ENCODE measurements at places on chromosomes 11 and 22. TPM values are rescaled to one million over a fixed set of nuclear protein-coding genes. Genes with fewer than 3 reads are reported as not detected.
A peak's percentile ranks its signal among the peaks of the same experiment; 100 is the strongest.

GRCh38 chr11:22920939-22921565 is 60.8 kb upstream of the CCDC179 start:
- H3K36me3 ChIP-seq = no peaks in the 10 kb centered on the region
- no peaks in the 10 kb centered on the region for H3K27me3 ChIP-seq
- H3K27ac ChIP-seq = no peak overlapping the region
- H3K4me3 ChIP-seq = no peak overlapping the region

DNA sequence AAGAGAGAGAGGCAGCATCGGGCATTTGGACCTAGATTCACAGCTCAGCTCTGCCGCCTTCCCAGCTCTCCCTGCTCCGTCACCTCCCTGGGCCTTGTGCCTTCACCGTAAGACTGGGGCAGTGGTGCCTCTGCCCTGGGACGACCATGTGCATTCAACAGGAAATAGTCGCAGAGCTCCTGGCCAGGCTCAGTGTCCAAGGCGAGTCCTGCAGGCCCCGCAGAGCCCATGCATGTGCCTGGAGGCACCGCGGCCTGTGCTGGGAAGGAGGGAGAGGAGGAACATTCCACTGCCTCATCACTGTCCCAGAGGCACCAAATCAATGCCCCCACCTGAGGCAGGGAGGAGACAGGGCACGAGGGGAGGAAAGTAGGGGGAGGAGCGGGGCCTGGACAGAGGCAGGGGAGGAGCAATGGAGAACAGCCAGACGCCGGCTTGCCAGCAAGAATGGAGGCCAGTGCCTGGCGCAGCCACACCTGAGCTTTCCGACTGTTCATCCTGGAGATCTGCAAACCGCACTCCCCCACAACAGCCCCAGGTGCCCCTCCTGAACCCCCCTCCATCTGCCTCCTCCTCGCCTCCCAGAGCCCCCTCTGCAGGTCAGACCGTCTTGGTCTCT is 74.4 kb upstream of the PRR5 start:
- peaks cover 6% of the 10 kb centered on the region for H3K27me3 ChIP-seq
- H3K4me3 ChIP-seq = no peak overlapping the region
- no peak overlapping the region for H3K27ac ChIP-seq

MMP26 gene
- not detected for total RNA-seq

VSIG10L2 gene
- total RNA-seq = 0.57 TPM

DNA sequence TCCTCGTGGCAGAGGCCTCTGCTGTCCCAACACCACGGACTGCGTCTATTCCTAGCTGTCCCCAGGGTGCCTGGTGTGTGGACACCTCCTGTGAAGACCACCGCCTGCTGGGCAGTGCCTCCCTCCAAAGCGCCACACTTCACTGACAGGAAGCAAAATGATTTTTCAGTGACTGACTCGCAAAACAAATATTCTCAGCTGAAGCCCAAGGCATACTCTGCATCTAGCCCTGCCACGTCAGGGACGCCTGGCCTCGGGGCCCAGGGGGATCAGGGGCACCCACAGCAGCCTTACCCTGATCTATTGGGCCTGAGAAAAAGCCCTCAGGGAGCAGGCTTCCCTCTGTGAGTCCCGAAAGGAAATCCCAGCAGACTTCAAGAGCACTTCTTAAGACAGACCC is 2.2 kb downstream of the BRD1 start:
- H3K4me3 ChIP-seq = peak overlapping the region; percentile 84
- no peak for DNase-seq
- H3K27me3 ChIP-seq = no peaks in the 10 kb centered on the region

LRRC56 gene
- 0.33 TPM for total RNA-seq

STIP1 gene
- total RNA-seq = 101 TPM

GRCh38 chr11:130428316-130429119 is at the start of gene ADAMTS8:
ADAMTS8 (minus strand) TSS chr11:130428609; CDS start chr11:130428286, 323 bp downstream.
- H3K4me1 ChIP-seq = peaks cover 53% of the 10 kb centered on the region
- H3K36me3 ChIP-seq = no peaks in the 10 kb centered on the region
- no peaks in the 10 kb centered on the region for H3K27me3 ChIP-seq

DNA sequence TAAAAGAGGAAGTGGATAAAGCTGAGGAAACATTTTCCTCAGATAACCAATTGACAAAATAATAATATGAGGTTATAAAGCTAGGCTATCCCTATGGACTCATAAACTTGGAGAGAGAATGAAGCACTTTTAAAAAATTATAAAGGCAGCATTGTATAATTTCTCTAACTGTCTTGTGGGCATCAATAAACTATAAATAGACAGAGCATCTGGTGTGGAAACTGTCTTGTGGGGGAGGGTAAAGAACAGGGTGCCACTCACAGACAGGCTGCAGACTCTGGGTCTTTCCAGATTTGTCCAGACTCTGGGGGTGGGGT is 333.5 kb downstream of the BUD13 start:
- H3K4me1 ChIP-seq = no peaks in the 10 kb centered on the region
- H3K36me3 ChIP-seq = no peaks in the 10 kb centered on the region
- DNase-seq = no peak
- H3K4me3 ChIP-seq = no peak overlapping the region
- no peak overlapping the region for H3K27ac ChIP-seq
- H3K27me3 ChIP-seq = no peaks in the 10 kb centered on the region

- no peak overlapping the region for H3K27ac ChIP-seq
- peaks cover 3% of the 10 kb centered on the region for H3K4me1 ChIP-seq
- DNase-seq = no peak
- no peaks in the 10 kb centered on the region for H3K27me3 ChIP-seq
Observed at GRCh38 chr22:44524806-44525205, 26.8 kb upstream of the RTL6 start.

GAL gene
- 8.1 TPM for total RNA-seq

LTO1 gene
- 14.5 TPM for total RNA-seq

DNA sequence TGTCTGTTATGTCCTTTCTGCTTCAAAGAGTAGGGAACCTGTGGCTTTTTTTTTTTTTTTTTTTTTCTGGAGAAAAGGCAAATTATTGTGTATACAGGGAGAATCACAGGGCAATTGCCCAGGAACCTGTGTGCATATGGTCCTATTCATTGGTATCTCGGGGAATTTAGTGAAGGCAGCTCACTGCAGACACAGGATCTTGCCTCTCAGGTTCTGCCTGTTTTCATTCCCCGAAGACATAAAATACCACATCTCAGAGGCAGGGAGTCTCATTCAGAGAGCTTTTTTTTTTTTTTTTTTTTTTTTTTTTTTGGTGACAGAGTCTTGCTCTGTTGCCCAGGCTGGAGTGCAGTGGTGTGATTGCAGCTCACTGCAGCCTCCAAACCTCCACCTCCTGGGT is 88.3 kb downstream of the OSBP2 start:
- no peak for DNase-seq
- H3K36me3 ChIP-seq = no peaks in the 10 kb centered on the region
- H3K27me3 ChIP-seq = no peaks in the 10 kb centered on the region
- no peak overlapping the region for H3K4me3 ChIP-seq

DNA sequence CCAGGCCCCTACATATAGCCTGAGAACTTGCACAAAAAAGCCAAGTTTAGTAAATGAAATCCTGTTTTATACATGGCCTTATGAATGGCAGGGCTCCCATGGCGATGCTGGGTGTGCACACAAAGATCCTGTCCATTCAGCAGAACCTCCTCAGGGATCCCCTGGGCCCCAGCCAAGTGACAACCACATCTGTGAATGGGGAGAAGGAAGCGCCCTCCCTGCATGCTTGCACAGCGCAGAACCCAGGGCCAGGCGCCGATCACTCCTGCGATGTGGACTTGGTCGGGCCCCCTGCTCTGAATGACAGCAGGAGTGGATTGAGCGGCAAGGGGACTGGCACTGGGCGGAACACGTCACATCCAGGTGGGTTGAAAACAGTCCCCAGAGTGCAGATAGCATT is 4.5 kb upstream of the CDC42EP2 start:
- no peaks in the 10 kb centered on the region for H3K36me3 ChIP-seq
- no peak overlapping the region for H3K27ac ChIP-seq
- H3K4me3 ChIP-seq = no peak overlapping the region
- DNase-seq = no peak
- H3K27me3 ChIP-seq = no peaks in the 10 kb centered on the region
- peaks cover 77% of the 10 kb centered on the region for H3K4me1 ChIP-seq

DNA sequence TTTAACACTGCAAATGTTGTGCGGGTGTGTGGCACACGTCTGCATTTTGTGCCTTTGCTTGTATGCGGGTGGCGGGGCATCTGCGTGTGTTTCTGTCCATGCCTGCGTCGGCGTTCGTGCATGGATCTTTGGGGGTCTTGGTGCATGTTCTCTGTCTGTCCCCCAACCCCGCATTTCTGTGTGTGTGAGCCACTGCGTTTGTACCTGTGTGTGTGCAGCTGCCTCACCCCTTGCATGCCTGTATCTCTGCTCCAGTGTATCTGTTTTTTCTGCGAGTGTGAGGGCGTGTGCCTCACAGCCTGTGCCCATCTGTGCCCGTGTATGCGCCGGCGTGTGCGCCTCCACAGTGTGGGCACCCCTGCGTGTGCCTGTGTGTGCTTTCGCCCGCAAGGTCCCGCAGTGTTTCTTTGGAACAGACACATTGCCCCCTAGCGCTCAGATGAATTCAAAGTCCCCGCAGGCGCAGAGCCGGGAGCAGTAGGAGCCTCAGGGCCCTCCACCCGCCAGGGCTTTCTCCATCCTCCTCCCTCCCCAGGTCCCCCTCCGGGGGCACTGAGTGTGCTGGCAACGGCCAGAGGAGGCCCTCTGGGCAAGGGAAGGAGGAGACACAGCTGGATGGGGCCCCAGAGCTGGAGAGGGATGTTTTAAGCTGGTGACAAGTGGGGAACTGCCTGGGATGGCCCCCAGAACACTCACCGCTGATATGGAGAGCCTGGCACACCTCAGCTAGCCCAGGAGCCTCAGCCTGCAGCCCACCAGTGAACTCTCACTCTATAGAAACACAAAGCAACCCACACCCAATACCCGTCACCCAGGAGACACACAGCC is 3.1 kb upstream of the MN1 start:
- no peak overlapping the region for H3K4me3 ChIP-seq
- H3K36me3 ChIP-seq = no peaks in the 10 kb centered on the region
- peaks cover 12% of the 10 kb centered on the region for H3K27me3 ChIP-seq
- peaks cover 47% of the 10 kb centered on the region for H3K4me1 ChIP-seq

BATF2 gene
- total RNA-seq = 2.7 TPM

DNA sequence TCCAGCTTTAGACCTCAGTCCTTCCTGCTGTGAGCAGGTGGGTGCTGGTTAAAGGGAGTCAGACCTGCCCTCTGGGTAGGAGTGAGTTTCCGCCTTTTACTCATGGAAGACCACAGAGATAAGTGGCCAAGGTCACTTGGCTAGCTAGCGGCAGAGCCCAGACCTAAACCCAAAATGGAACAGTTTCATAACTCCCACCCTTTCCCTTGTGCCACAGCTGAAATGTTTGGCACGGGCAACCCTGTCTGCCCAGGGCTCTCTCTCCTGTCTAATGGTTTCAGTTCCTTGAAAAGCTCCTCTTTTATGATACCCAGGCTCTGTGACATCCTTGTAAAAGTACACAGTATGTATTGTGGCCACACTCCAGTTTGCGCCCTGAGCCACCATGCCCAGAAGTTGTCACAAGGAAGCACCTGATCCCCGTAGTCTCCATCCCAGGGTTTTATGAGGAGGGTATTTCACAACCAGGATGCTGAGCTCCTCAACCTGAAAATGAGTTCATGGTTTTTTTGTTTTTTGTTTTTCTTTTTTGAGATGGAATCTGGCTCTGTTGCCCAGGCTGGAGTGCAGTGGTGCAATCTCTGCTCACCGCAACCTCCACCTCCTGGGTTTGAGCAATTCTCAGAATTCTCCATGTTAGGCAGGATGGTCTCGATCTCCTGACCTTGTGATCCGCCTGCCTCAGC is 5.1 kb downstream of the MB start:
- H3K4me3 ChIP-seq = no peak overlapping the region
- no peaks in the 10 kb centered on the region for H3K27me3 ChIP-seq
- no peaks in the 10 kb centered on the region for H3K36me3 ChIP-seq

VWCE gene
- 0.83 TPM for total RNA-seq

- no peak overlapping the region for H3K27ac ChIP-seq
- no peaks in the 10 kb centered on the region for H3K27me3 ChIP-seq
- no peak overlapping the region for H3K4me3 ChIP-seq
- no peak for DNase-seq
- no peaks in the 10 kb centered on the region for H3K4me1 ChIP-seq
- no peaks in the 10 kb centered on the region for H3K36me3 ChIP-seq
Observed at GRCh38 chr11:27672836-27673464, 27.3 kb downstream of the BDNF start.

DNA sequence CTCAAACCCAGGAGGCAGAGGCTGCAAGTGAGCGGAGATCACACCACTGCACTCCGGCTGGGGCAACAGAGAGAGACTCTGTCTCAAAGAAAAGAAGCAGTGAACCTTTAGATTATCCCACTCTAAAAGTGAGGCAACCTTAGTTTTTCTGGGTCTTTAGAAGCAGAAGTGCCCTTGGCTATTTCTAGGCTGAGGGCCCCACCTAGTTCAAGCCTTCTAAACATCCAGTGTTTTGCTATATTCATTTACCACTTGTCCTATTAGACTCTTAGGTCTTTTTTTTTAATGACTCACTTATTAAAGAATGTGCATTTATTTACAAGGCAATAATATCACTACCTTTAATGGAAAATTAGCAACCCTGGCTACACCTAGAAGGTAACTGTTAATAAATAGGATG is 16.7 kb upstream of the EHF start:
- H3K36me3 ChIP-seq = no peaks in the 10 kb centered on the region
- no peaks in the 10 kb centered on the region for H3K4me1 ChIP-seq
- no peak for DNase-seq
- no peaks in the 10 kb centered on the region for H3K27me3 ChIP-seq
- no peak overlapping the region for H3K27ac ChIP-seq

- no peak overlapping the region for H3K27ac ChIP-seq
- no peaks in the 10 kb centered on the region for H3K27me3 ChIP-seq
- H3K36me3 ChIP-seq = no peaks in the 10 kb centered on the region
- H3K4me3 ChIP-seq = no peak overlapping the region
- no peaks in the 10 kb centered on the region for H3K4me1 ChIP-seq
Observed at GRCh38 chr11:107651672-107652071, 60.2 kb downstream of the SLN start.

MAJIN gene
- total RNA-seq = not detected

GRCh38 chr22:32040324-32040904 is 2.6 kb upstream of the SLC5A1 start:
- peaks cover 5% of the 10 kb centered on the region for H3K4me1 ChIP-seq
- DNase-seq = no peak
- no peaks in the 10 kb centered on the region for H3K27me3 ChIP-seq
- H3K36me3 ChIP-seq = no peaks in the 10 kb centered on the region

- peak overlapping the region; percentile 64 for H3K4me3 ChIP-seq
- no peaks in the 10 kb centered on the region for H3K36me3 ChIP-seq
- H3K27me3 ChIP-seq = peaks cover 34% of the 10 kb centered on the region
- DNase-seq = no peak
- H3K4me1 ChIP-seq = peaks cover 37% of the 10 kb centered on the region
Observed at GRCh38 chr22:24423519-24424000, 3.8 kb upstream of the ADORA2A start.

DNA sequence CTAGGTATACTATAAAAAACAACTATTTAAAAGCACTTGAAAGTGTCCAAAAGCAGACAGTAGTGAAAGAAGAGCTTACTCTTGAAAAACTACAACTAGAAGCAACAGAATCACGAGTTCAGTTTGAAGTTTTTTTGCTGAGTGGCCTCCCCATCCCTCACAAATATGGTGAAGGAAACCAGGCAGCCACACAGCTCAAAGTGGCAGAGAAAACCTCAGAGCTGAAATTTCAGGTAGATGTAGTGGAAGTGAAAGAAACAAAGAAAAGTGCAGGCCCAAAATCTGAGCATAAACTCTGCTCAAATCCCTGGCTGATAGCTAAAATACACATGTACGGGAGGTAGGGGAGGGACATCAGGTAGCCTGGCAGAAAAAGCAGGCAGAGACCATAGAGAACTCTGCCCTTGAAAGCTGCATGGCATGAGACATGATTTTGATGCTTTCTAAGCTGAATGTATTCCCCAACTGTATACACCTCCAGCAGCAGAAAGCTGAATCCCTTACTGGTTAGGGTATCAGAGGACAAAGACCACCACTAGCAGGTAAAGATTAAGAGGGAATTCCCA is 12.1 kb downstream of the BTBD10 start:
- H3K36me3 ChIP-seq = no peaks in the 10 kb centered on the region
- no peak for DNase-seq
- H3K4me3 ChIP-seq = no peak overlapping the region
- no peak overlapping the region for H3K27ac ChIP-seq
